ENCODE measurements at places on chromosomes 4 and X. TPM values are rescaled to one million over a fixed set of nuclear protein-coding genes. Genes with fewer than 3 reads are reported as not detected.

The OR13H1 gene
- not detected for total RNA-seq

DNA sequence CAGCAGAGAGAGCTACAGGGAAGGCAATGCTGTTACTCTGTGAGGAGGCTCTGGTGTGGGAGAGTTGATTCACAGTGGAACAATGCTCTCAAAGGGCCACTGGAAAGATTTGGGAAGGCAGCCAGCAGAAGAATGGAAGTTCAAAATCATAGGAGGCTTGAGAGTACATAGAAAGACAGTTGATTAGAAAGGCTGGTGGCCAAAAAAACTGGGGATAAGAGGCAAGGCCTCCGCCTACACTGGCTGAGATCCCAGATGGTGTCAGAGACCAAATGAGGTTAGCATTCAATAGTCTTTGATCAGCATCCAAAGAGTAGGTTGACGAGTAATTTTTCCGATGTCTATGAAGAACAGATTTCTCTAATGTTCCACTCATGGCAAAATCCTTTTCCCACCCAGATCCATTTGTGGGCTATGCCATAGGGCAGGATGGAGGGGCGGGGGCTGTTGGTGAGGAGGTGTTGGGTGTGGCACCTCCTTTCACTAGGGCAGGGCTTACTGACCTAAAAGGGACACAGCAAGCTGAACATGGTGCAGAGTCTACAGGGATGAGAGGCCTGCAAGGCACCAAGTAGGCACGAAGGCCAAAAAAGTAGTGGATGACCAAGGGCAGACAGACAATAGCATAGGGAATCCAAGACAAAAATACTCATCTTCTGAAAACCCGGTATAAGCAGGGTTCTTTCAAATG is 15.1 kb downstream of the TEC start:
- DNase-seq, result no peak

DNA sequence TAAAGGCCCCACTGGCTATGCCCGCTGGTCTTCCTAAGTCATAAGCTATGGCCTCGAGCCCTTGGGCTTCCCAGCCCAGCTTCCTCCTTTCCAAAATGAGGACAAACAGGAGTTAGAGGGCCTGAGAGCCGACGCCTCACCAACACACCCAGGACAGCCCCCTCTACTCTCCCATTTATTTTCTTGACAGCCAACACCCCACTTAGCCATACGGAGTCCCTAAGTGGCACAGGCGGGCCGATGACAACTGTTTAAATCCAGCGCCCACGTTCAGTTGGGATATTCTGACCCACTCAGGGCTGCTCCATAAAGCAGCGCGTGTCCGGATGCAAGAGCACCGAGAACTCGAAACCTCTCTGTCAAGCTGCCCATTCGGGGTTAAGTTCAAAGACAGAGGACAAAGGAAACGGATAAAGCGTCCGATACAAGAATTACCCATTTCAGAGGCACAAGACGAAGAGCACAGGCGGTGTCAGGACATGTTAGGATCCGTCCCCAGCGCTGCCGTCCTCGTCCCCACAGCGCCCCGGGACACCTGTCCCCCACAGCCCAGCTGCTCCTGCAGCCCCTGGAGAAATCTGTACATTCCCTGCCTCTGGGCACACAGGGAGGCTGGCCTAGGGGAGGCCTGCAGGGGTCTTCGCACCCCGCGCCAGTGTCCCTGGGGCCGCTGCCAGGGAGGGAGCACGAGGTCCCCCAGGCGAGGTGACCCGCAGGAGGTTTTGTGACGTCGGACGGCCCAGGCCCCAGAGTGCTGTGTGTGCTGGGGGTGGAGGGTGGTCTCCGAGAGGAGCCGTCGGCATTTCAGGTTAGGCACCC is 1.2 kb downstream of the PRKX start:
- DNase-seq, result peak; percentile 9

The HEPH gene
- 12.2 TPM for total RNA-seq

DNA sequence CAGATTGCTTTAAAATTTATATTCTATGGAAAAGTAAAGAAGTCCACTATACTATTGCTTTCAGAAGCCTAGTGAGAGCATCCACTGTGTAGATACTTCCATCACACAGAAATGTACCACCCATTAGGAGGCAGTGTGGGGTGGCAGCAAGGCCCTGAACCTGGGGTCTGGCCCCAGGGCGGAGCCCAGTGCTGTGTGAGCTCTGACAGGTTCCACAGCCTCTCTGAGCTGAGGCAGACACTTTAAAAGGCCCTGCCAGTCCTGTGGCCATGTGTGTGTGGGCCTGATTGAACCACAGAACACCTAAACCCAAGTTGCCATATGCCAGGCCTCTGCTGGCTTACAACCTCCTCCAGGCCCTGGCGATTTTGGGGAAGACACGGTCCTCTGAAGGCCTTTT is 49.2 kb downstream of the PHKA2 start:
- DNase-seq, result no peak

DNA sequence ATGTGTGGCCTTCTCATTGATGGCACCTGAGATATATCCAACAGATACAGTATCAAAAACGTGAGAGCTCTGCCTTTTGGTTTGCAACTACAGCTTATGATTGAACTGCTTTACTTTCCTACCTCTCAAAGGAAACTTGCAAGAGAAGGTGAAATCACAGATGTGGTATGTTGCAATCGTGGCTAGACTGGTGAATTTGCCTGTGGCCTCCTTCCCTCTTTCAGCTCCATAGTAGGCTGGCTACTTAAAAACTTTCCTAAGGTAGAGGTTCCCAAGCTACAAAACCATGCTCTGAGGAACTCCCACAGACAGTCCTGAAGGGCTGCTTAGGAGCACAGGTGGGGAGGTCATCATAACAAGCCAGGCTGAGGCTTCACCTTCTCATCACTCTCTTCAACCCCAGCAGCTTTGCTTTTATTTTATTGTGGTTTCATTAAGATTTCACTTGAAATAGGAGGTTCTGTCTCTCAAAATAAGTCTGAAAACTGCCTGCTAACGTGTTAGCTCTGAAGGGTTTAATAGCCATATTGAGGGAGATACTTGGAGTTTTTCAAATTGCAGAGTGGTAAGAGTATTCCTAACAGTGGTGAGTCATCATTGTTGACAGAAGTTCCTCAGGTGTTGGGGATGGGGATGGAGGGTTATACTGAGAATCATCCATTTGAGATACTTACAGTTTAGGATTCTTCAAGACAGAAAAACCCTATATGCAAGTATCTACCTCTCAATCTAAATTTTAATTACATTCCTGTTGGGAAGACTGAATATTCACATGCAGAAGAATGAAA is 93.5 kb upstream of the UCP1 start:
- DNase-seq, result no peak

GRCh38 chrX:115229337-115230003 is 4.4 kb downstream of the LRCH2 start:
- DNase-seq, result no peak
